HT-29 (cell line): ENCODE measurements at places on chromosomes 3 and 15.

DNA sequence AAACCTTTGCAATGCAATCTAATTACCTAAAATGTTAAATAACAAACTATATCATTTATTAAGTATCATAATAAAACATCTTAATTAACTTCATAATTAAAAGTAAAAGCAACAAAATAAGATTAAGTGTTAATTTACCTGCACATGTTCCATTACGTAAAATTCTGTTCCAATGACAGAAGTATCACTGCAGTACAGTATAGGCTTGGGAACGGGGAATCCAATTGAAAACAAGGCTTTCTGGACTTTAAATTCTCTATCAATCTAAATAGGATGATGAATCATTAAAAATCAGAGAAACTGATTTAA is 17.1 kb downstream of the ACAD11 start:
- no peak for DNase-seq

DNA sequence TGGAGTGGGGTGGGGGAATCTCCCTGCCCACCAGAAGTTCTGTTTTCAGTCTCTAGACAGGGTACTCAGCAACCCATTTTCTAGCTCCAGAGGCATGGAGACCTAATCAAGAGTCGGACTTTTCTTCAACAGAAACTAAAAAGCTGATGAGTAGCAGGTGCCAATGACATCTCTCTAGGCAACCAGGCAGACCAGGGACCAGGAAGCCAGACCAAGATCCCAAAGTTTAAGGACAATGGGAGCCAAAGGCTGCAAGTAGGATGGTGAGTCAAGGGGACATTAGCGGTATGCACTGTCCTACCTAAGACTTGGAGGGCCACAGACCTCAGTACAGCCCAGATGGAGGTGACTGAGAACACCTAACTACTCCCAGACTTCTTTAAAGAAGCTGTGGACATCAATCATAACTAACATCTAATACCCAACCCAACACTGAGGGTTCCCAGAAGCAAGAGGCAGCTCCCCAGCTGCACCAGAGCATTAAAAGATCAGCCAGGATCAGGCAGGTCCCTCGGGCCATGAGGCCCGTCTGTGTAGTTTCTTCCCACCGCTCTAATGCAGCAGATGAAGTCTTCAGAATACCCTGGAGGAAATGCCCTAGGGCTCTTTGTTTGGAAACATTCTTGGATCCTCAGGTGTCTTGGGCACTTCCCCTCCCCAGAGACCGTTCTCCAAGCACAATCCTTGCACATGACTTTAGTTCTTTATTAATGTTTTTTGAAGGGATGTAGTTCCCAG is 979 bp downstream of the CCDC71 start:
- no peak for DNase-seq

DNA sequence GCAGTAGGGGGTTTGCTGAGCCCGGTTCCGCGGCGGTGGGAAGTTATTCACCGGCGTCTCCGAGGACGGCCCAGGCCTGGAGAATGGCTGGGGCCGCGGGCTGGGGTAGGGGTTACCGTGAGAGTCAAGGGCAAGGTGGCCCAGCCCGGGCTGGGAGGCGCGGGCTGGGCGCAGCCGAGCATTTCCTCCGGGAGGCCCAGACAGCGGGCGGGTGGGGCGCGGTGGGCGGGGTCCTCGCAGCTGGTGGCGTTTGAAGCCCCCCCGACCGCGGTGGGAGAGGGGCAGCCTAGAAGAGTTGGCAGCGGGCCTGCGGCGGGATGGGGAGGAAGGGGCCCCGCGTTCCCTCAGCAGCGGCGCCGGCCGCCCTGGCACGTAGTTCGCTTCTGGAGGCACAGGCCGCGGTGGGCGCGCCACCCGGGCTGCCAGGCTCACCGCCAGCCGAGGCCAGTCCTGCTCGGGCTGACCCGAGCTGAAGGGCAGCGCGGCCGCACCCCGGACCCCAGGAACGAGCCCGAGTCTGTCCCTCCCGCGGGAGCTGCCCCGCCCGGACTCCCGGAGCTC is 960 bp upstream of the KLF13 start:
- DNase-seq = no peak

DNA sequence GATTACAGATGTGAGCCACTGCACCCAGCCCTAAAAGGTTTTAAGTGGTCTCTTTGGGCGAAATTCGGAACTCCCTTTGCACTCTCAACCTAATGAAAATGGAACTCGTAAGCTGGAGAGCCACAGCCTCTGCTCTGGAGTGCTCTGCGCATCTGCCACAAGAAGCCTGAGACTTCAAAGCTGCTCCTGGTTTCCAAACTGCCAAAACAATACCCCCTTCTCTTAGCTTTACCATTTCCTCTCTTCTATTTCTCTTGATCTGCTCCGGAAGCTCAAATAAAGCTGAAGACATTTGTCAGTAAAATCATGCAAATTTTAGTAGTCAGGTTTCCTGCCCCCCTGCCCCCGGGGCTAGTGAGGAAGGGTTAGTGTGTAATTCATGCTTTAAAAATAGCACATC is 312.7 kb downstream of the MFSD1 start:
- no peak for DNase-seq

DNA sequence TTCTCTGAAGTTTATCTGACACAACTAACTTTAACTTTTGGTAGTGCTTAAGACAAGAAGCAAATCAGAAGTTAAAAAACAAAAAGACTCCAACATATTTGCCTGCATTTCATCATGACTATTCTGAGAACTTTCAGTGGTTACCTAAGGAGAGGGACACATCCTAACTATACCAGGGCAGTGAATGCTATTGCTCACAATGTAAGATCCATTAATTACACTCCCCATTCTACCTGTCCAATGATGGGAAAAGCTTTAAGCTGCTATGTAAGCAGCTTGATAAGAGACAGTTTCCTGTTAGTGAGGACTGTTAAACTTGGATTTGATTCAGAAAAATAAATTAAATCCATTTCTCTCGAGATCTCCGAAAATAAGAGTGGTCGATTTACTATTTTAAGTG is 37.5 kb downstream of the SERPINI1 start:
- DNase-seq = no peak

DNA sequence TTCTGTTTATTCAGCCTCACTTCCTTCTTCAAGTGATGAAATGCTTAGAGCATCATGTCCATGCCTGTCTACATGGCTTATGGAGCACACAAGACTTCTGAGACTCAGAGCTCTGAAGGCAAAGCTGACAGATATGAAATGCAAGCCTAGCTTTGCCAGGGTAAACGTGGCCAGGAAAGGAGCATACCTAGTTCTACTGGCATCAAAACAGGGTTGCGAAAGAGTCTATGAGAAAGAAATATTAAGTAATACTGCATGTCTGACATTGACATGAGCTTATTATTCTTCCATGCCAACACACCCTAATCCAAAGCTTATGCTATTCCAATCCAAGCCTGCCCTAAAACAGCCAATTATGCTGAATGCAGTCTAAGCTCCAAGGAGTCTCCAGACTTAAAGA is 391.5 kb downstream of the ERC2 start:
- no peak for DNase-seq

DNA sequence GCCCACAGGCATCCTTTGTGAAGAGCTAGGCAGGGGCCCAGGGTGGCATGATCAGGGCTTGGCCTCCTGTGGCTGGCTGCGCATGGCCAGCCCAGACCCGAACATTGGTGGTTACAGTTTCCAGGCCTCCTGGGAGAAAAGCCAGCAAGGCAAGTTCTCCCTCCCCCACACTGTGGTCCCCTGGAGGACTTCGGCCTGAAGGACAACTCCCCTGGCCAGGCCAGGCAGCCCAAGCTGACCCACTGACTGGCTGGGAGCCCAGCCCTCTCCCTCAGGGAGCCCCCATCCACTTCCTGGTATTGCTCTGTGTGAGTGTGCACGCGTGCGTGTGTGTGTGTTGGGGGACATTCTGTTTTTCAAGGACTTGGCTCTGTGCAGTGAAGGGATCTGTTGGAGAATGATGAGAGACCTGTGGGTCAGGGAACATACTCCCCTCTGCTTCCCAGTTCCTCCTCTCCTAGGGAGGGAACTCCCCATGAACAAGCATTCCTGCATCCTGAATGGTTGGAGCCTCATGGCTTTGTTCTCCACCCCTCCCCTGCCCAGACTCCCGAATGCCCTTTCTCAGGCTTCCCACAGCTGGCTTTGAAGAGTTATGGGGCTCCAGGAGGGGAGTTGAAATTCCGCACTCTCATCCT is 29.5 kb downstream of the CORO2B start:
- DNase-seq = no peak

- no peak for DNase-seq
Observed at GRCh38 chr3:154003649-154004048, 117.5 kb upstream of the ARHGEF26 start.

DNA sequence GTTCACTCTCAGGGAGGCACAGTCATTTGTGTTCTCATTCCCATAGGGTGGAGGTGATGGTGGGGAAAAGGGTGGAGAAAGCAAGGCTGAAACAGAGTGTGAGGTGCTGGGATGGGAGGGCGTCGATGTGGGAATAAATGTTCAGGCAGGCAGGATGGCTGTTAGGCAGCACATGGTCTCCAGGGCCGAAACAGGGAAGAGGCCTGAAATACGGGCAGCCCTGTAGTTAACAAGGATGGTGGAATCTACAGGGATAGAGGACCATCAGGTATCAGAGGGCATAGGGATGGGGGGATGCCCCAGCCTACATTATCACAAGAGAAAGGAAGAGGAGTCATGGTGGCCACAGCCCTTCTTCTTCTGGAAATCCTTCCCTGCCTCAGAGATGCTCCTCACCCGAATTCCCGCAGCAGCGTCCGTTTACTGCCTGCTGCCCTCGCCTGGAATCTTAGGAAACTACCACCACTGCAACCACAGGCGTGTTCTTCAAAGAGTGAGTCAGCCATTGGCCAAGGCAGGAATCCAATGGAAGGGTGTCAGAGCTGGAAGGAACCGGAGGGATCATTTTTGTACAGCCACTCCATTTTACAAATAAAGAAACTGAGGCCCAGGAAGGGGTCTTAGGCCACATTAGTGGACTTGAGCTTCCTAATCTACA is 49.7 kb upstream of the POMGNT2 start:
- DNase-seq = peak; percentile 58
